ENCODE measurements at places on chromosomes 3 and 15.

- DNase-seq, result no peak
Observed at GRCh38 chr15:39820050-39820602, 37.5 kb upstream of the FSIP1 start.

GRCh38 chr3:167051421-167051820 lies 328.7 kb downstream of the ZBBX start:
- DNase-seq, result no peak

DNA sequence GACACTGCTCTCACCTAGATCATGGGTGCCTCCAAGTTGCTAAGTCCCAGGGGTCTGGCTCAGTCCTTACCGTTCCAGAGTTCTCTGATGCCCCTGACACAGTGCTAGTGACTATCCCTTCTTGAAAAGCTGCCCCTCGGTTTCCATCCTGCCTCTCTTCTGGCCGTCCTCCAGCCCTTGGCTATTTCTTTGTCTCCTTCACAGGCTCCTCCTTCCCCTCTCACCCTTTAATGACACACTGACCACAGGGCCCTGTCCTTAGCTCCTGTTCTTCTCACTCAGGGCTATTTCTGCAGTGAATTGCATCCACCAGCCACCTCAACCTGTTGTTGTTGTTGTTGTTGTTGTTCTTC lies 31.1 kb downstream of the SLC28A1 start:
- DNase-seq, result no peak

DNA sequence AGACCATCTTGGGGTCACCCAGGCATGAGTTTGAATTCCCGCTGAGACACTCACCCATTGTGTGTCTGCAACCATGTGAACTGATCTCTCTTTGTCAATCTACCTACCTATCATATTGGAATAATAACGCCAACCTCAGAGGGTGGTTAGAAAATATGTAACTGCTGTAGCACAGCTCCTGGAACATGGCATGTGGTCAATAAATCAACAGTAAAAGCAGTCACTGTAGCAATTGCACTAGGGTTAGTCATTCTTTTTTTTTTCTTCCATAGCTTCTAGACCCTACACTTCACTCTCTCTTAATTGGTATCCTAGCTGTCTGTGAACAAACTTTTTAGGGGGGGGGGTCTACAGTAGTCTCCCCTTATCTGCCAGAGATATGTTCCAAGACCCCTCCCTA lies 64.2 kb upstream of the SLCO2A1 start:
- no peak for DNase-seq

DNA sequence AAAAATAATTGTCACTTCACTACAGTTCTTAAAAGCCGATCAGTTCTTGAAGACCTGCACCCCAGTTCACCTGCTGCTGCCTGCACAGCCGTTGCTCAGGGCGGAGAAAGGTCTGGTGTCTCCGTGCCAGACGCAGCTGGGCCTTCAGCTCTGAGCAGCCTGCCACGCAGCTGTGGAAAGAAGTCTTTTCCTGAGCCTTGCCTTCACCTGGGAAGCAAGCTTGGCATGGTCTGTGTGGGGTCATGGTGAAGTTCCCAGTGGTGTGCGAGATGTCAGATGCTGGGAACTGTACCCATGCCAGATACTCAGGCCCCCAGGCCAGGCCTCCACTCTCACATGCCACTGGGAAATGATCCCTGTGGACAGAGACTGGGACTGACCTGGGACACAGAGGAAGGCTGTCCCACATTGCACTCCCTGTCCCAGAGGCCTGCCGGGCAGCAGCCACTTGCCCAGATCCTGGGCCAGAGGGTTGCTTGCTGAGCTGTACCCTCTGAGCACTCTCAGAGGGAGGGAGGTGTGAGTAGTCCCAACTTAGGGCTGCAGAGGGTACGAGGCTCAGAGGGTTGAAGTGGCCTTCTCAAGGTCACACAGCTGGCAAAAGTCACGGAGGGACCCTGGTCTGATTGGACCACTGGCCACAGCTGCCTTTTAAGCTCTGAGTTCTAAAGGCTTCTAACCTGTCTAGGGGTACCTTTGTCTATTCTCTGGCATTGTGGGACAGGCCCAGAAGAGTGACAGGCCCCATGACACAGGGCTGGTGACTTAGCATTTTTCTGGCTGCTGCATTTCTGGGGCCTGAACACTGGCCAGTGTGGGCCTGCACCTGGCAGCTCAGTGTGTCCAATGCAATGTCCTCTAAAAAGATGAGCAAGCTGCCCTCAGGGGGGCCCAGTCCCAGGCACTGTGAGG lies 55.4 kb downstream of the KLF13 start:
- no peak for DNase-seq

DNA sequence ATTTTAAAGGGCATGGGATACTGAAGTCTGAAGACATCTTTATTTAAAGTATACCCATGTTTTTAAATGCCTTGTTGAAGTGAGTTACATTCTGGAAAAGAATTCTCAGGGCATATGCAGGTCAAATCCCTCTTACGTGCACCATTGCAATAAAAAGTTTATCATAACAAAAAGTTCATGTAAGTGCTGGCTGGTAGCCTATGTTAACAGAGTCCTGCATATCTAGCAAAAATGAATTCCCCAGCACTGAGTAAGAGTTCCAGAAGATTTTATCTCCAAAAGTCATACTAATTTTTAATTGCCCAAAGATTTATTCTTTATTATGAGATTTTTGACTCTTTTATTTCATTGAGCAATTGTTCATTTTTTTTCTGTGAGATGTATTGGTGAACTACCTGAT lies 104.7 kb upstream of the ROBO1 start:
- DNase-seq, result no peak

GRCh38 chr3:188571531-188572095 lies 417.7 kb downstream of the LPP start:
- DNase-seq, result no peak
